Sigmoid colon (tissue), 7 donors: ENCODE measurements at places on chromosomes 6 and 20. TPM values are rescaled to one million over a fixed set of nuclear protein-coding genes. Genes with fewer than 3 reads are reported as not detected.

CAGE1 gene
- polyA plus RNA-seq: not detected

C20orf202 gene
- 0.13 TPM for polyA plus RNA-seq

TPX2 gene
- 4.9 TPM for polyA plus RNA-seq

FAM209A gene
- polyA plus RNA-seq: not detected

PXMP4 gene
- polyA plus RNA-seq: 8.2 TPM

SIGLEC1 gene
- 2.4 TPM for polyA plus RNA-seq

DNA sequence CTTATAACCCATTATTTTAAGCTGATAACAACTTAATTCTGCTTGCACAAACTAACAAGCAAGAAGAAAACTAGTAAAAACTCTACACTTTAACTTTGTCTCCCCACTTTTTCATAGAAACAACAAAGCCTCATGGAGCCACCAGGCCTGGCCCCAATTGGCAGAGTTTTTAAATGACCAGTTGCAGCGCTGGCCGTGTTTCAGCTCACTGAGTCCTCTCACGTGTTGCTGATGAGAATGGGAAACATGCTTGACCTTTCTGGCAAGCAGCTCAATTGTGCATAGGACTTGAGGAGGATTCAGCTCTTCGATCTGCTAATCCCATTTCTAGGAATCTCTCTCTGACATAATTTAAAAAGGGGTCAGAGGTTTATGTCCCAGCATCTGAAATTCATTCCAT, 24.5 kb upstream of the GRM4 start:
- no peaks in the 10 kb centered on the region for H3K36me3 ChIP-seq
- no peak for DNase-seq
- H3K4me1 ChIP-seq: no peaks in the 10 kb centered on the region
- no peak overlapping the region for H3K27ac ChIP-seq

- no peak for DNase-seq
- no peak overlapping the region for H3K4me3 ChIP-seq
- H3K27ac ChIP-seq: no peak overlapping the region
- no peaks in the 10 kb centered on the region for H3K27me3 ChIP-seq
- H3K4me1 ChIP-seq: no peaks in the 10 kb centered on the region
Observed at GRCh38 chr20:53126185-53126584, 154.0 kb downstream of the TSHZ2 start.

- H3K27ac ChIP-seq: no peak overlapping the region
- H3K36me3 ChIP-seq: no peaks in the 10 kb centered on the region
- H3K4me3 ChIP-seq: no peak overlapping the region
- H3K4me1 ChIP-seq: peaks cover 20% of the 10 kb centered on the region
Observed at GRCh38 chr20:50722424-50723155, 8.8 kb upstream of the PARD6B start.

DNA sequence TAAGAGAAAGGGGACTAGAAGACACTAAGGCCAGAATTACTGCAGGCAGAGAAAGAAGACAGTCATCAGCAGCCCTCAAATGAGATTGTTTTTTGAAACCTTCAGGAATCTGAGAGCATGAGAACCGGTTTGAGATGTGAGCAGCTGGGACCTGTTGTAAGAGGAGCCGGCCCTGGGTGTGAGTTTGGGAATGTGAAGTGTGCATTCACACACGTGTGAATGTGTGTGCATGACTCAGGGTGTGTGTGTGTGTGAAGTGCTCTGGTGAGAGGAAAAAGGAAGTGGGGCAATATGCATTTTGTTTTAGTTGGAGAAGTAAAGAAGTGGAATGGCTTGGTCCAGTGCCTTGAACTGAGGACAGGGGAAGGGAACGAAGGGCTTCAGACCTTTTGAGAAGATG, 4.3 kb downstream of the SCUBE3 start:
- H3K4me1 ChIP-seq: peaks cover 23% of the 10 kb centered on the region
- DNase-seq: no peak
- peaks cover 13% of the 10 kb centered on the region for H3K27me3 ChIP-seq
- no peaks in the 10 kb centered on the region for H3K36me3 ChIP-seq

DNA sequence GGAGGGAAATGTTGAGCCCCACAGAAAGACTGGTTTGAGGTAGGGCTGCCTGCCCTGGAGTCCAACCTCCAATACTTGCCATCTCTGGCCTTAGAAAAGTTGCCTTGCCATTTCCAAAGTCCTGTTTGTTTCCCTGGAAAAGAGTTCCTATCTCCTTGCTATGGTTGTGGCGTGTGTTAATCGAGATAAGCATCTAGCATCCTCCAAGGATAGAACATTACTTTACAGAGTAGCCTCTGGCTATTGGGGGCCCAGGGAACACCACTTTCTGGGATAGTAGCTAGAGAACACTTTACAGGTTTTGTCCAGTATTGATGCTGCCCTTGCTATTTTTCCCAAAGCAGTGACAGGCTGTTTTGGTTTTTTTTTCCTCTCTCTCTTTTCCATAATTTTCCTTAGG, 57.4 kb upstream of the SASH1 start:
- no peaks in the 10 kb centered on the region for H3K27me3 ChIP-seq
- H3K27ac ChIP-seq: no peak overlapping the region
- no peak for DNase-seq
- no peaks in the 10 kb centered on the region for H3K36me3 ChIP-seq

DNA sequence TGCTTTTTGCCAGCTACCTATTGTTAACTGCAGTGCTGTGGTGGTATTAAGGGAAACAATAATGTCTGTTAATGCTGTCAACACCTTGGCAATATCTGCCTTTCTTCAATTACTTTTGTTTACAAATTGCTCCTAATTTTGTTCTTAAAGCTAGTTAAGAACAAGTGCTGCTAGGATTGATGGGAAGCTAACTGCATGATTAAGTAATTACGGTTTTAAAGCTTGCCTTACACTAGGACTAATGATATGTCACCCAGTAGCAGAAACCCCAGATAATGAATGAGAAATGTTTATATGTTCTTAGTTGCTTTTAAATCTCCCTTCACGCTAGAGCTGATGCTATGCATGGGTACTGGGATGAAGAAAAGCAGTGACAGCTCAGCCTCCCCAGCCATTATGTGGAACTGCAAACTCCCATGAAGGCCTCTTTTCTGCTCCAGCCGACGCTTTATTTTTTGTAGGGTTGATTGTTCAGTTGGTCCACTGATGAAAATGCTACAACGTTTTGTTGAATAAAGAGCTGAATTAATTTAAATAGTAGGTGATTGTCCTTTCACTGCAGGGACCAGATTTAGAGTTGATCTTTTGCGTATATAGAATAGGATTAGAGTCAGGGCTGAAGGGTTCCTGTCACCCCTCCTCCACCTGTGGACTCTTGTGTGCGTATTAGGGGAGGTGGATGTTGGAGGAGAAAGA, 610.5 kb downstream of the TFAP2B start:
- no peaks in the 10 kb centered on the region for H3K4me1 ChIP-seq
- H3K36me3 ChIP-seq: no peaks in the 10 kb centered on the region
- H3K4me3 ChIP-seq: no peak overlapping the region
- H3K27me3 ChIP-seq: no peaks in the 10 kb centered on the region
- no peak for DNase-seq
- no peak overlapping the region for H3K27ac ChIP-seq

- DNase-seq: no peak
- no peaks in the 10 kb centered on the region for H3K27me3 ChIP-seq
- no peak overlapping the region for H3K4me3 ChIP-seq
- H3K36me3 ChIP-seq: peaks cover 99% of the 10 kb centered on the region
- no peaks in the 10 kb centered on the region for H3K4me1 ChIP-seq
- H3K27ac ChIP-seq: no peak overlapping the region
Observed at GRCh38 chr20:35730583-35731468, 11.2 kb downstream of the RBM39 start.

DNA sequence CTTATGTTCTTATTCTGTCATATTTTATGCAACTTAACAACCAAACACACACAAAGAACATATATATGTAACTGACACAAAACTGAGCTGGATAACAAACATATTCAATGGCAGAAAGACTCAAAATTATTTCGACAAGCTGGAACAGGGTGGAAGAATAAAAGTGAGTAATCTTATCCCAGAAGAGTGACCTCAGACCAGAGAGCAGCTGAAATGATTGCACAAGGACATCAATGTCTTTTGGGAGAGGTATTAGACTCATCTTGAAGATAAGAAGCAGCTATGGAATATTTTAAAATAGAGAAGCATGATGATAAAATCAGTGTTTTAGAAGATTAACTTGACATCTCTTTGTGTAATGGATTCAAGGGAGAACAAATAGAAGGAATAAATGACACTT, 191.6 kb upstream of the PRDM1 start:
- H3K4me1 ChIP-seq: no peaks in the 10 kb centered on the region
- H3K36me3 ChIP-seq: no peaks in the 10 kb centered on the region
- no peak overlapping the region for H3K27ac ChIP-seq
- no peaks in the 10 kb centered on the region for H3K27me3 ChIP-seq
- no peak for DNase-seq
- no peak overlapping the region for H3K4me3 ChIP-seq

DNA sequence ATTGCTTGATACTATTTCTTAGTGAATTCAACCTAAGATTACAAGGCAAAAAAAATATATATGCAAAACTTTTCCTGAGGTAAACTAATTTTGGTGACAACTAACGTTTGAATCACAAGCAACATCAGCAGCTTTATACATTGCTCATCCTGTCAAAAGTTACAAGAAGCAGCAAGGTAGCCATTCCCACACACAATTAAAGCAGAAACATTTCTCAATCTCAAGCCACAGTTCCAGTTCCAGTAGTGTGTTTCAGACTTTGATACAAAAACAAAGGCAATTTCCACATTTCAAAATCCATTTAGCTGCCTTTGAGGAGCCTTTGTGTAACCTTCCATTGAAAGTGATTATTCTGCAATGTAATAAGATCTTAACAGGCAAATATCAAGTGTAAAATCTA, 191.0 kb downstream of the WDR27 start:
- DNase-seq: no peak
- H3K4me3 ChIP-seq: no peak overlapping the region
- H3K36me3 ChIP-seq: no peaks in the 10 kb centered on the region

DNA sequence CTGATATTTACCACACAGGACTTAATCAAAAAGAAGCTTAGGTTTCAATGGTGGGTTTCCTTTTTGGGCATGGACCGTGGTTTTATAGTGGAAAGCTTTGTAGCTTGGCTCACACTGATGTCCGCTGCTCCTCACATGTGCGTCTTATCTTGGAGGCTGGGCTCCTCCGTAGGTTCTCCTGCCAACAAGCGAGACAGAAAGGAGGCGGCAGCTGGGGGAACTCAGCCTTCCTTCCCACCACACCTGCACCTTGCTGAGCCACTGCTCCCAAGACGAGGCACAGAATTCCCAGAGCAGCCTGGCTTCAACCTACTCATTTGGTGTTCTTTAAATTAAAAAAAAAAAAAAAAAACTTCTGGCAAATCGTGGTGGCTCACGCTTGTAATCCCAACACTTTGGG, 235.5 kb upstream of the QKI start:
- DNase-seq: no peak
- no peaks in the 10 kb centered on the region for H3K27me3 ChIP-seq
- no peak overlapping the region for H3K4me3 ChIP-seq
- no peak overlapping the region for H3K27ac ChIP-seq
- no peaks in the 10 kb centered on the region for H3K36me3 ChIP-seq
- peaks cover 15% of the 10 kb centered on the region for H3K4me1 ChIP-seq

DNA sequence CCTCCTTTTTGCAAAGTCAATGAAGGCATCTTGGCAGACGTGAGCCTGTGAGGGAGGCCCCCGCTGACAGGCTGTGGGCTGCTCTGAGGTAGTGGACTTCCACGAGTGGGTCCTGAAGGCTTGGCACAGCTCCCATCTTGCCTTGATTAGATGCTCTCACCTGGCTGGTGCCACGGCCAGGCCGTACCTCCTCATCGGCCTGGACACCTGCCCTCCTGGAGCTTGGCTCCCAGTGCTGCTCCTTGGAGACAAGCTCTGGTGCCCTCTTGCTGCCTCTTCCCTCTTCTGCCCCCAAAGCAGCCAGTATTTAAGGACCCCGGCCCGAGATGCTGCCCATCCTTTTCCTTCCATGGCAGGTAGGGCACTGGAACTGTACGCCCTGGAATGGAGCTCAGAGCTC, 93.5 kb downstream of the ERMARD start:
- H3K4me3 ChIP-seq: no peak overlapping the region
- no peaks in the 10 kb centered on the region for H3K27me3 ChIP-seq
- no peak overlapping the region for H3K27ac ChIP-seq

- no peak overlapping the region for H3K27ac ChIP-seq
- H3K36me3 ChIP-seq: no peaks in the 10 kb centered on the region
- H3K27me3 ChIP-seq: no peaks in the 10 kb centered on the region
- no peak for DNase-seq
- H3K4me1 ChIP-seq: no peaks in the 10 kb centered on the region
Observed at GRCh38 chr6:97440590-97441176, 157.7 kb upstream of the MMS22L start.

- no peak overlapping the region for H3K27ac ChIP-seq
- H3K4me1 ChIP-seq: no peaks in the 10 kb centered on the region
- H3K27me3 ChIP-seq: no peaks in the 10 kb centered on the region
Observed at GRCh38 chr6:144655376-144655775, 370.2 kb downstream of the UTRN start.

DNA sequence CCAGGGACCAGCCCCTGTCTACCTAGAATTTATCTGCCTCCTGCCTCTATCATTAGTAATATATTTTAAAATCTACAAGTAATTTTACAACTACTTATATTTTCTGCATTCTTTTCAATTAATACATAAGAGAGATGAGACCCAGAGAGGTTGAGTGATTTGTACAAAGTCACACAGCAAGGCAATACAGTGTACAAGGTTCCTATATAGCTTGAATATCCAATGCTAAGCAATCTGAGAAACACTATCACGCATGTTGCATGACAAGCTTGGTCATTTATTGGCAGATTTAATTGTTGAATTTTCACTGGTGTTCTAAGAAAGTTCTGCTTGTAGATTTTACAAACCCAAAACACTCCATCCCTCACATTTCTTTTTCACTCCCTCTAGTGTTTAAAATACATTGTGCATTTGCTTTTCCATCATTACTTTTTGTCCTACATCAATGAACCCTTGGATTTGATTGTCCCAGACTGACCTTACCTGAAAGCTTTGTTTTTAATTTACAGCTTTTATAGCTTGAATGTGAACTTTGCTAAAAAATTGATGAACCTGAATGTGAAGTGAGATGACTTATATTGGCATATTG, 520.9 kb upstream of the CITED2 start:
- H3K27ac ChIP-seq: no peak overlapping the region
- no peak for DNase-seq
- no peaks in the 10 kb centered on the region for H3K27me3 ChIP-seq
- H3K36me3 ChIP-seq: no peaks in the 10 kb centered on the region
